Activated T-helper 17 cell treated with anti-CD3 and anti-CD28 coated beads, Interleukin-2, amount 50 U/mL, for 72 hours (primary cell): ENCODE measurements at places on chromosomes 3 and 15. TPM values are rescaled to one million over a fixed set of nuclear protein-coding genes. Genes with fewer than 3 reads are reported as not detected.
A peak's percentile ranks its signal among the peaks of the same experiment; 100 is the strongest.

DNA sequence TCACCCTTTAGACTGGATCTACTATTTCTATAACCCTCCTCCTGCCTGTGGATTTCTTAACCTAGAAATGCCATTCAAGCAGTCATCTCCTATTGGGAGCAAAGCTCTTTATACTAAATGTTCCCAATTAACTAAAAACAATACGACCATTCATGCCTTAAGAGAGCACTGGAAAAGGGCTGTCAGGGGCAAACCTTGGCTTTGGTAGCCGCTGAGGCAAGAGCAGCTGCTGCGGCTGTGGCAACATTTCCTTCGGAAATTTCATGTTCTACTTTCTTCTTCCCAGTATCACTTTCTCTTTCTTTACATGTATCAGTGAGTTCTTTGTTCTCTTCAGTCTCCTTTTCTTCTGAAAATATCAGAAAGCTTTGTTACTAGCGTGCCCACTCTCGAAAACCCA lies 56.3 kb upstream of the CSPG5 start:
- ATAC-seq = peak; percentile 40

GRCh38 chr15:68595260-68595564 lies 16.4 kb downstream of the CORO2B start:
- no peak for ATAC-seq

DNA sequence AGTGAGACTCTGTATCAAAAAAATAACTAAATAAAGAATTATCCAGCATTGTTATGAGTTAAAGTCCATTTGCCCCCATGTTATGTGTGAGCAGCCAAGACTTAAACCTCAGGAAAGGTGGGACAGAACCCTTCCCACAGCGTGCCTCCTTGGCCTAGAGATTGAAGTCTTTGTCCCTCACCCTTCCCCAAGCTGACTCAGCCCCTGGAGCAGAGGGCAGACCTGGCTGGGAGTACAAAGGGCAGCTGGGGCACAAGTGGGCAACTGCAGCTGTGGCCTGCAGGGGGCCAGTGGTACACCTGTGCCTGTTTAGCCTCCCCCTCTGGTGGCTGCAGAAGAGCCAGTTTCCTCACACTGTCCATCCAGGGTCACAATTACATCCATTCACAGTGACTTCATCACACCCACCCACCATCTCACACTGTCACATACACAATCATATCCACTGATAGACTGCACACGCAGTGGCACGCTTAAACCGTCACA lies 940 bp upstream of the ACY1 start:
- ATAC-seq = peak; percentile 56

GRCh38 chr15:90008607-90009006 lies 7.5 kb downstream of the ZNF710 start:
- no peak for ATAC-seq

DNA sequence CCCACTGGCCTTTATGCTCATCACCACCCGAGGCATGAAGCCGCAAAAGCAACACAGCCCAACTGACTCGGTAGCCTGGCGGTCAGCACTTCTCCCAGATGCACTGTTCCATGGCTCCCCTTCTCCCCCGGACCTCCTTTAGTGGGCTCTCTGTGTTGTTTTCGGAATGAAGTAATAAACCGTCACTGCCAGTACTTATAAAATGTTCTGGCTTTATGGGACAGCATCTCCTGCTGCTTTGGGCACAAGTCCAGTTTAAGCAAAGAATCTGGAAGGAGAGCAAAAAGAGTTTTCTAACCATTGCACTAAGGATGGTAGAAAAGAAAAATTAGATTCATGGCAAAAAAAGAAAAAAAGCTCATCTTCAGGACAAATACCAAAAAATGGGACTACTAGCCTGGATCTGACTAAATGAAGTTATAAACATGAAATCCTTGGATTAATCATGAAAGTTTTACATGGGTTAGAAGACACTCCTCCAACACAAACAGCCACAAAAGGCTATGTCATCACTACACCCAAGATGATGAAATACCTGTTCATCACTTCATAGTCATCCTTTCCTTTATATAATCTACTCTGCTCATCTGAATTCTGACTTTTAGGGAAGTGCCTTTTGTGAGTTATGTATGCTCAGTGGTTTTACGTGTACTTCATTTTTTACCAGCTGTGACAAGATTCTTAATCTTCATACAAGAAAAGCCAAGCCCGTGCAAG lies 89.5 kb upstream of the UBE2E2 start:
- ATAC-seq = peak; percentile 32

- no peak for ATAC-seq
Measured at GRCh38 chr3:53225181-53225580, 30.6 kb downstream of the TKT start.

DNA sequence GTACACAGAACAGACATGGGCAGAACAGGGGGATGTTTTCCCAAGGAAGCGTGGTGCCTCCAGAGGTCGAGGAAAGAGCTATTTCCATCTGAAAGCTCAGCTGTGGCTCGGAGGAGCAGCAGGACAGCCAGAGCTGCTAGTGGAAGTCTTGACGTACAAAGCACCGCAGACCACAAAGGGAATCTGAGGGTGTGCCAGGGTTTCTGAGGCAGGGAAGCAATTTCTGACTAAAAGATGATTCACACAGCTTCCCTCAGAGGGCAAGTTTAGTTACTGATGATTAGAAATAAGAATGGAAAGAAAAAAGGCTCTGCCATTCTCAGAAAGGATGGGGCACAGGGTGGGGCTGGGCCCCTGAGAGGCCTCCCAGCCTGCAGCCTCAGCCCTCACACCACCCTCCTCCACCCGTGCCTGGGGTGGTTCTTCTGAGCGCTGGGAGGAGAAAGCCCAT lies 45.8 kb upstream of the SEC13 start:
- peak; percentile 82 for ATAC-seq

GRCh38 chr3:177516158-177517011 lies 319.1 kb upstream of the TBL1XR1 start:
- no peak for ATAC-seq

GRCh38 chr3:65758876-65759598 lies 279.7 kb downstream of the MAGI1 start:
- no peak for ATAC-seq

DNA sequence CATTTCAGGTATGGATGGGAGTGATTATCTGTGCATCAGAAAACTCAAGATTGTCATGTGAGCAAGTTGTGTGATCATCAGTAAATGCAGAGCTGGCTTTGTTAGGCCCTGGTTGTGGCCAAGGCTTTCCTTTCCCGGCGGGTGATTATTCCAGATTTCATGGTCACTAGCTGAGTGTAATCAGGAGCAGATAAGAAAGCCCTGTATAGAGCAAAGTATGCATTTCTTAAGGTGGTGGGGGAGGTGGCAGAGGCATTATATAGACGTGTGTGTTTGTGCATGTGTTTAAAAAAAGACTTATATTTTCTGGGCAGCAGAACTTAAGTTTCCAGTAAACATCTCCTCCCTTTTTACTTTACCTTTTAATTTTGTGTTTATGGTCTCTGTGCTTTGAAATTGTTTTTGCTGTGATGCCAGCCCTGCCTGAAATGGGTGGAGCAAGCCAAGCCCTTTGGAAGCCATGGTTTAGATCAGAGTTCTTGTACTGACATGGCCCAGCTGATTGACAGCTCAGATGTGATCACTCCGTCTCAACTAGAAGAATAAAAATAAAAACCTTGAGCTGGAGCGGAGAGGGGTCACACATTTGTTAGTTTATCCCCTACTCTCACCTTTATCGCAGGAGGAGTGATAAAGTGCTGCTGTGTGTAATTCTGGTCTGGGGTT lies 22.2 kb downstream of the SMAD3 start:
- no peak for ATAC-seq

- ATAC-seq = peak; percentile 40
Measured at GRCh38 chr3:43345246-43345645, 58.9 kb downstream of the SNRK start.

FAM174B gene
- total RNA-seq = 5.7 TPM

DNA sequence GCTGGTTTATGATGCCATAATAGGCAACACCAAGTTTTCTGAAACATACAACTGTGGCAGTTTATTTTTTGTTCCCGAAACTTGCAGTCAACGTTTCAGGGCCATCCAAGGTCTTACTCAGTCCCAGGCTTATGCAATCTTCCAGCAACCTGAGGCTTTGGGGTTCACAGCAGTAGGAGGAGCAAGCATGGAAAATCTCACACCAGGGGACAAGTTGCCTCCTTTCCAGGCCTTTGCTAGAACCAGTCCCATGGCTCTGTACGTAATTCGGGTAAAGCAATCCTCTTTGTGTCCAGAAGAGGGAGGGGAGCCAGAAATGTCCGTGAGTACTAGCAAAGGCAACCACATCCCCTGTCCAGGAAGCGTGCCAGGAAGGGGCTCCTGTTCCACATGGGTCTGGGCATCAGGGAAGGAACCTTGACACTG lies 4.7 kb upstream of the FAM240A start:
- no peak for ATAC-seq

DNA sequence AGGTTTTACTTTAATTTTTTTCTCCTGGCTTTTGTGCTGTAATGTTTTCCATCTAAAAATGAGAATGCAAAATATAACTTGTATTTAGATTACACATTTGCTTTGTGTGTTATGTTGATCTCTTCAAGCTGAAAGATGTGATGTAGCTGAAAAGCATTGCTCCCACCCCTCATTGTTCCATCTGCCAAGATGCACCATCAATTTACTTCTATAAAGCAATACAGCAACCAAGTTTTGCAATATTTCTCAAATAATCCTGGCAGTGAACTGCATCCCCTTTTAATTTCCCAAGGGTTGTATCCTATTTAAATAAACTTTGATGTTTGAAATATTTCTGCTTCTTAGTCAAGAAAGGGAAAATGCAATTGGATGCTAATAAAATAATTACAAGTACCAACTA lies 52.6 kb upstream of the DUT start:
- no peak for ATAC-seq

GRCh38 chr3:127274200-127274760 lies 13.6 kb downstream of the PRR20G start:
- no peak for ATAC-seq

ADCY5 gene
- not detected for total RNA-seq

DNA sequence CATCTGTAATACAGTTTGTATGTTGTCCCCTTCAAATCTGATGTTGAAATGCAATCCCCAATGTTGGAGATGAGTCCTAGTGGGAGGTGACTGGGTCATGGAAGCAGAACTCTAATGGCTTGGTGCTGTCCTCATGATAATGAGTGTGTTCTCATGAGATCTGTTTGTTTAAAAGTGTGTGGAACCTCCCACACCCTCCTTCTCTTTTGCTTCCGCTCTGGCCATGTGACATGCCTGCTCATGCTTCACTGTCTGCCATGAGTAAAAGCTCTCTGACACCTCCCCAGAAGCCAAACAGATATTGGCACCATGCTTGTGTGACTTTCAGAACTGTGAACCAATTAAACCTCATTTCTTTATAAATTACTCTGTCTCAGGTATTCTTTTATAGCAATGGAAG lies 794.0 kb upstream of the CFAP20DC start:
- no peak for ATAC-seq

DNA sequence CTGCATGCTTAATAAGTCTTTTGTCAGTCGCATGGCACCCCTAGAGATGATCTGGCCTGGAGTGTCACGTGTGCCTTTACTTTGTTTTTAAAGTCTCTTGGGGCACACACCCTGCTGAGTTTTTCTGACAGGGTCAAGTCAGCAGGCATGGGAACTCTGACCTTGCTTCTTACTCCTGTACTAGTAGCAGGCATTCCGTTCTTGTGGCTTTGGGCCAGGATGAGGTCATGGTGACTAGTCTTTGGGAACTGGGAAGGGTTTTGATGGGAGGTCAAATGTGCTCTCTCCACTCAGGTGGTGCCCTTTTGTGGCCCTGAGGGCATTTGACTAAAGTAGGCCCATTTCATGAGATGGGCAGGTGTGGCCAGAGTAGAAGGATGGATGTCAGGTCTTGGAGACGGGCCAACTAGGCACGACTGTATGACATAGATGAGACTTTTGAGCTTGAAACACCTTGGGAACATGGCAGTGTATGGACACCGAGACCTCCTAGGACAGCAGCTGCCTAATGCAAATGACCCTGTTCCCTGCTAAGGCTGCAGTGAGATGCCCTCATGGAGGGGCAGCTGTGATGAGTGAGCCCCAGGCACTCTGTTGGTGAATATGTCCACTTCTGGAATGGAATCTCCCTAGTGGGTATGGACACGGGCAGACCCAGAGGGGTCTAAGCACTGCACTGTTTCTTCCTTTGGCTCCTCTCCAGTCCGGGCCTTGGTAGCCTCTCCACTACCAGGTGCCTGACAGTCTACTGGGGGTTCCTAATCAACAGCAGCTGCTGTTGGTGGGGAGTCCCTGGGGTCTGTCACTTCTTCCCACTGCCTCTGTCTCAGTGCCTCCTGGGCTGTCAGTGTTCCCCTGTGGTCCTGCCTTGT lies 16.4 kb downstream of the SRPRB start:
- ATAC-seq = no peak

DNA sequence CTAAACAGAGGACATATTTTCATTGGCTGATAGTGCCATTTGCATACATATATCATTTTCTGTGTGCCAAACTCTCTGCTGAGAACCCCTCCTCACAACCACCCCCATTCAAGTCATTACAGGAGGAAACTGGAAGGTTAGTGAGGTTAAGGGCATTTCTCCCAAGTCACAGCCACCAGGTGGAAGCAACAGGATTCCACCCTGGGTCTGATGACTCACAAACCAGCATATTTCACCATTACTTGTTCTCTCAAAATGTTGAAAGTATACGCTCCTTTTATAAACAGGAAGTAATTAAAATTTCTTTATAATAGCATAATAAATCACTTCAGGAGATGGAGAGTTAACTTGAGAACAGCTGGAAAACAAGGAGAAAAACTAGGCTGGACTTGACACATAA lies 398.6 kb upstream of the WNT5A start:
- ATAC-seq = no peak

GRCh38 chr3:197083486-197083885 lies 53.9 kb upstream of the MELTF start:
- ATAC-seq = peak; percentile 95

DNA sequence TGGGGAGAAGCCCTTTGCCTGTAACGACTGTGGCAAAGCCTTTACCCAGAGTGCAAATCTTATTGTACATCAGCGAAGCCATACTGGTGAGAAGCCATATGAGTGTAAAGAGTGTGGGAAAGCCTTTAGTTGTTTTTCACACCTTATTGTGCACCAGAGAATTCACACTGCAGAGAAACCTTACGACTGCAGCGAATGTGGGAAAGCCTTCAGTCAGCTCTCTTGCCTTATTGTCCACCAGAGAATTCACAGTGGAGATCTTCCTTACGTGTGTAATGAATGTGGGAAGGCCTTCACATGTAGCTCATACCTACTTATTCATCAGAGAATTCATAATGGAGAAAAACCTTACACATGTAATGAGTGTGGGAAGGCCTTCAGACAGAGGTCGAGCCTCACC lies 10.9 kb downstream of the ZNF35 start:
- no peak for ATAC-seq

DNA sequence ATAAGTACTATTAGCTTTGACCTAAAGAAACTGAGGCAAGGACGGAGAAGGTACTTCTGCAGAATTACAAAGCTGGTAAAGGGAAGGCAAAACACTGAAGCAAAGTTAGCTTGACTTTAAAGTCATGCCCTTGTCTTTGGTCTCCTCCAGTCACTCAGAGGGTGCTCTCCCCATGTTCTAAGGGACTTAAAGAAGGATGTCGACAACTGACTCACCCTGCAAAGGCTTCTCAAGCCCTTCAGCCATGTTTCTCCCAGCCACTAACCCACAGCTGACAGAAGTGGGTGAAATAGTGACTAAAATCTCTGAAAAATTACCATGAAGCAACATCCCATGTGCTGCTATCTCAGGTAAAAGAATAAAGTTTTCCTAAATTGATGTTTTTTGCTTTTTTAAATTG lies 46.4 kb downstream of the SUCLG2 start:
- ATAC-seq = no peak

GRCh38 chr3:194387926-194388418 lies 11.1 kb downstream of the GP5 start:
- ATAC-seq = no peak

GRCh38 chr3:153354641-153355040 lies 192.6 kb downstream of the RAP2B start:
- no peak for ATAC-seq

- no peak for ATAC-seq
Measured at GRCh38 chr3:138381950-138382715, 33.8 kb downstream of the MRAS start.

SCAP gene
- 44.0 TPM for total RNA-seq
